Stimulated activated CD4-positive, alpha-beta T cell treated with anti-CD3 and anti-CD28 coated beads, TNF-alpha, amount 100 ng/mL, for 1 hour (primary cell): ENCODE measurements at places on chromosomes 4 and X.
A peak's percentile ranks its signal among the peaks of the same experiment; 100 is the strongest.

DNA sequence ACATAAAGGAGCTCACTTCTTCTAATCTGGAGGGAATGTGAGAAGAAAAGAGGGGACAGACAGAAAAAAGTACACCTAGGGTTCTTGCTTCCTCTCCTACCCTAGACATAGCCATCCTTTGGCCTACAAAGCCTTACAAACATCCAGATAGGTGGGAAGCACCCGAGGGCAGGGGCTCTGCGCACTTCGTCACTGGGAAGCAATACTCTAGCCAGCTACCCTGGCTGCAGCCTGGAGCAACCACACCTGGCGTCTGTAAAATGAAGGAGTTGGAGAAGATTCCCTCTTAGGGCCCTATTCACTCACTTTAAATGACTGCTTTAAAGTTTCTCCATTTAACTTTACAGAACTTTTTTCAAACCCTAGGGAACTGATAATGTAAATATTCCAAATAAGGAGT lies 65.7 kb upstream of the NOCT start:
- no peak for DNase-seq

GRCh38 chr4:43709443-43709842 lies 739.2 kb downstream of the KCTD8 start:
- DNase-seq: no peak

DNA sequence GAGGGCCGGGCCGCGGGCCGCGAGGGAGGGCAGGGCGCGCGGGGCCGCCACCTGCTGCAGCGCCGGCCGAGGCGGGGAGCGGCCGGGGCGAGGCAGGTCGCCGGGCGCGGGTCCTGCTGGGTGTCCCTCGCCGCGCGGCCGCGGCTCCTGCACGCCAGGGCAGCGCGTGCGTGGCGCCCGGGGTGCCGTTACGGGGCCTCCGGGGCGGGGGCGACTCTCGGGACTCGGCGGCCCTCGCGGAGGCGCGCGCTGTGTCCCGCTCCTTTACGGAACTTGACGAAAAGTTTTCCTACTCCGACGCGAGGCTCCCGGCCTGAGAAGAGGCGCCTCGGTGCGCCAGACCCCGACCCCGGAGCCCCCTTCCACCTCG lies 329 bp downstream of the TBC1D14 start:
- peak; percentile 25 for DNase-seq

GRCh38 chr4:62070291-62070852 lies 870.2 kb downstream of the ADGRL3 start:
- DNase-seq: no peak

DNA sequence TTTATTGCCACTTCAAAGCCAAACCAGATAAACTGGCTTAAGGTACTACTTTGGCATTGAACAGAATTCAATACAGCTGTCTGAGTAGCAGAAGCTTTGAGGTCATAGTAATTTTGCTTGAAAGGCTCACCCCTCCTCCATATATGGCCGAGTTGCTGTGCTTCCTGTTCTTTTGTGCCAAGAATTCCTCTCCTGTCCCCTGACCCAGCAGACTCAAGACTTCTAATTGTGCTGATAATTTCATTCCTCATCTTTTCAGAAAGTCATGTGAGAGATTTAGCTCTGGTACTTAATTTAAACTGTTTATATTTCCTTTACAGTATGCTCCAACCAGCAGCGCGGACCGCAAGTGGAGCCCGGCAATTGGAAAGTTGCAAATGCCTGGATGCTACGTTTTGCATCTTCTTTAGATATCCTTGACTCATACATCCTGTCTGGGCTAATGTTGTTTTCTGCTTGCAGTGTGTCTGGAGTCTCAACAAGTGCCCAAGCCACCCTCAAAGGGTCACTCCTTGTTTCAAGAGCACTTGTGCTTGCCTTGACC lies 373.4 kb downstream of the PDGFC start:
- DNase-seq: no peak

- DNase-seq: no peak
Measured at GRCh38 chr4:10090467-10091250, 25.9 kb downstream of the WDR1 start.

- no peak for DNase-seq
Measured at GRCh38 chr4:71239365-71239764, 99.5 kb upstream of the SLC4A4 start.

- no peak for DNase-seq
Measured at GRCh38 chr4:77040854-77041725, 34.7 kb downstream of the CCNI start.

DNA sequence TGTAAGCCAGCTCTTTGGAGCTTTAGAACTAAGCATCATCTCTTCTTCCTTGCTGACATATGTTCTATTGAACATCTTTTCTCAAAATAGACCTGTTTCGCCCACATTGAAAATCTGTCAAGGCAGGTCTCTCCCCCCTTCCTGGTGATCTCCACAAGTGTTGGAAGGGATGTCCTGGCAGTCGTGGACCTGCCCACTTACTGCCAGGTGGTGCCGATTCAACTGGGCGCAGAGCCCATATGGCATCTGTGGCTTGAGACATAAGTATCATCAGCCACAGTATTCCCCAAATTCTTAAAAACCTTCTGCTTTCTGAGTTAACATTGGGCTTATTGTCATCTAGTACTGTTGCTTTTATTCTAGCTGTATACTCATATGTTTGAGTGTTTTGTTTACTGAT lies 969.3 kb upstream of the FTHL17 start:
- DNase-seq: no peak

- DNase-seq: no peak
Measured at GRCh38 chr4:89509708-89510281, 202.2 kb upstream of the GPRIN3 start.

GRCh38 chrX:77444545-77444944 lies 2.6 kb upstream of the FGF16 start:
- no peak for DNase-seq
